Mucosa of descending colon (tissue), 3 donors: ENCODE measurements at places on chromosomes 7 and 10. TPM values are rescaled to one million over a fixed set of nuclear protein-coding genes. Genes with fewer than 3 reads are reported as not detected.

HOXA2 gene
- 3.3 TPM for total RNA-seq

LRGUK gene
- 0.47 TPM for total RNA-seq

- DNase-seq: no peak
These were observed 51.2 kb downstream of the FOXL3 start for GRCh38 chr7:340979-341694.

MYPN gene
- total RNA-seq: 0.47 TPM

NXPH1 gene
- not detected for total RNA-seq

GRCh38 chr7:150875791-150876190 is 23.5 kb downstream of the AOC1 start:
- DNase-seq: no peak
